Left kidney (tissue), 8 donors: ENCODE measurements at places on chromosomes 5 and 9.

DNA sequence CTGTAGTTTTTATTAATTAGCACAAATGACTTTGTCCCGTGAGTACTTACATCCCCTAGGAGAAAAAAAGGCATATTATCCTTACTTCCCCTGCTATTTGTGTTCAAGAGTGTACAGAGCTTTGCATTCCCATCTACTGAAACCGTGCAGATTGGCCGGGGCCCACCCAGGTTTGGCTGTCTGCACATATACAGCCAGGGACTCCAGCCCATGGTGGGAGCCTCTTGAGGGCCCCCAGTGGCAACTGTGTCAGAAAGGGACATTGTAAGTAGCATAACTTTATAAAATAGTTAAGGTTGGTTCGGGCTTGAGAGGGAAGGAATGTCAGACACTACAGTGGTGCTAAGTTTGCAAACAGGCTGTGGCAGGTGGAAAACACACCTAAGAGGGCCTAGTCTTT, 24.7 kb downstream of the PHF2 start:
- no peak for DNase-seq

DNA sequence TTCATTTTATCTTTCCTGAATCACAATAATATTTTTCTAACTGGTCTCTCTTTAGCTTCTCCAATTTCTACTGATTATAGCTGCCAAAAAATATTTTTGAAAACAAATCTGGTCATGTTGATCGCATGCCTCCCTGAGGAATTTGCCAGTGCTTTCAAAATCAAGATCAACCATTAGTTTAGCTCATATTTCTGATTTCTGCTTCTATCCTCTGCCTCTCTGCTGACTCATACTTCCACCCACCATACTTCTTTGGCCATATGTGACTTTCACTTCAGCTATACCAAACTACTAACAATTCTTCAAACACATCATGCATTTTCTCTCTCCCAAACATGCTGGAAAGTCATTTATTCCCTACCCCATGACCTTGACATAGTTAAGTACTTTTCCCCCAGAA, 636.5 kb downstream of the TLE1 start:
- DNase-seq, result no peak

DNA sequence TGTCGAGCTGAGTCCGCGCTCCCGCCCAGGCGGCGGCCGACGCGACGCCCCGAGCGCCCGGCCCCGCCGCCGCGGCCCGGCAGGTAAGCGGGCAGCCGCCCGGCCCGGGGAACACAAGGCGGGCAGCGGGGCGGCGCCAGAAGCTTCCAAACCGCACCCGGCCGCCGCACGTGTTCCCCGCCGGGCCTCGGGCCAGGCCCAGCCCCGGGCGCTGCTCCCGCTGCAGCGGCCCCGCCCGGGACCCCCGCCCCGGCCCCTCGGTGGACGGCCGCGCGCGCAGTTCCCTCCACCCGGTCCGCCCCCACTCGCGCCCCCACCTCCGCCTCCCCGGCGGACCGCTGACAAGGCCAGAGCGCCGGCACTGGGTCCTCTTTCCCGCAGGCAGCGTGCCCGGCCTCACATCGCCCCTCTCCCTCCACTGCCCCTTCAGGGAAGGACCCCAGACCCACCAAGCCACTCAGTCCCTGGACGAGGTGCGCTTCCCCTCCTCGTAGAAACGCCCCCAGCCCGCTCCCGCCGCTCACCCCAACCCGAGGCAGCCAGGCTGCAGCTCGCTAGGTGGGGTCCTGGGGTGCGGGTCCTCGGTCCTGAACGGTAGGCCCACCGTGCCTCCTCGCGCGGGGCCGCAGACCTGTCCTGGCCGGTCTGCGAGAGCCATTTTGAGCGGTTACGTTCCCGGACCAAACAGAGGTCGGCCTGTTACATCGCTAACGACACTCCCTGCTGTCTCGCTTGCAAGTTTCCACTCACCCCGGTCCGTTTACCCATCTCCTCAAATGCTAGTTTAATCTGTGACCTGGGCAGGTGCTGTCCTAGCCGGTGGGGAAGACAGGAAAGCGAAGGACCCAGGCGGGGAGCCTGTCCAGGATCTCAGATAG, 475 bp downstream of the WDR5 start:
- no peak for DNase-seq

GRCh38 chr5:101159006-101159405, 255.9 kb upstream of the ST8SIA4 start:
- DNase-seq, result no peak

GRCh38 chr5:32720300-32720699, 9.2 kb downstream of the NPR3 start:
- no peak for DNase-seq

DNA sequence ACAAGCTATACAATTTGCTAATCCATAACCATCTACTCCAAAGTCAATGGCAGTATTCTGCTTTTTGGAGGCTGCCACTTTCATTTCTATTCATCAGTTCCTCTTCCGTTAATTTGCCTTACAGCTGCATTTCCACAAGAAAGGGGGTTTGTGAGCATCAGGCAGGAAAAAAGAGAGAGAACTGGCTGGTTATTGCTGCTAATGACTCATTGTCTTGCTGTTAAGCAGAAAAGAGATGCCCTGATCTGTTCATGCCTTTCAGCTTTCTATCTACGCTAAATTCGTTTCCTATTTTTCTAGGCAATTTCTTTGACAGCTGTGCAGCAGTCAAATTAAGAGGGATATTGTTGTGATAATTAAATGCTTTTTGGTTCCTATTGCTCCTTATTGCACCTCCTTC, 65.9 kb upstream of the GNAQ start:
- no peak for DNase-seq

DNA sequence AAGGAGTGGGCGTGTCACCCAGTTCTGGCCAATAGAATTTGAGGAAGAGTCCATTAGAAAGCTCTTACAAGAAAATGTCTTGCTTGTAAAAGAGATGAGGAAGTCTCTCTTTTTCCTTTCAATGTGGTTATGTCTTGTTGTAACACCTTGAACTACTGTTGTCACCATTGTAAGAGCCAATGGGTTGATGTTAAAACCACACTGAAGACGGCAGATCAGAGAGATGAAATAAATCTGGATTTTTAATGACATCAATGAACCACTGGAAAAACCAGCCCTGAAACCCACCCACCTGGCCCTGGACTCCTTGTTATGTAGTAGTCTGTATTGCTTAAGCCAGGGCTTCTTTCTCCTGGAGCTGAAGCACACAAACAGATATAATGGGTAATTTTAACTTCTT, 83.8 kb upstream of the ERCC6L2 start:
- DNase-seq, result no peak

DNA sequence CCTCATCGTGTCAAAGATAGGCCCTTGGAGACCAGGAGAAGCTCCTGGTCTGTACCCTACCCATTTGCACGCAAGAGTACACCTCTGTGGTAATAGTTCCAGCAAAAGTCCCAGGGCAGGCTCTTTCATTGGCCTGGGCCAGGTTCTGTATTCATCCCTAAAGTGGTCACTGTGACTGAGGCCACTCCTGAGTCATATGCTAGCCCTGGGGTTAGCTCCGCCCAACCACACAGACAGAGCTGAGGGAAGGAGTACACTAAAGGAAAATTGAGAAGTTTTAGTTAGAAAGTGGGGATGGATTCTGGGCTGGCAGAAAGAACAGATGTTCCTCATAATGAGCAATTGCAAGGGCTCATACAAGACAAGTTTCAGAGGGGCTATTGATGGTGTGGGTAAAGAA, 206.7 kb downstream of the ARHGAP26 start:
- DNase-seq, result no peak

GRCh38 chr5:110665184-110665726, 61.2 kb downstream of the TMEM232 start:
- DNase-seq, result no peak

DNA sequence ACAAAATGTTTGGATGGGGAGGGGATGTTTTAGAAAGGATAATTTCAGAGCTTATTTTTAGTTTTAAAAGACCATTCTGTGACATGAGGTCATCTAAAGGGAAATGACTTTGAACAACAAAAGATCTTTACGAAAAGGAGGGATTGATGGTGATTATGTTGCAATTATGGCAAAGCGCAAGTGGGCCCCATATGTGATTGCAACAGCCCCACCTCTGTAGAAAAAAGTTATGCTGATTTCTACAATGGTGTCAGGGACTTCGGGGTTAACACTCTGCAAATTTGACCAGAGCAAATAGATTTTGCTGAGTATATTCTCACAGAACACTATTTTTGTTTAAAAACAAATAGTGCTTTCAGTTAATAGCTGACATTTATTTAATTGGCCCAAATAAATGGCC, 312.8 kb downstream of the NSG2 start:
- DNase-seq, result no peak

- no peak for DNase-seq
Measured at GRCh38 chr9:133472277-133472645, 6.6 kb downstream of the SLC2A6 start.

DNA sequence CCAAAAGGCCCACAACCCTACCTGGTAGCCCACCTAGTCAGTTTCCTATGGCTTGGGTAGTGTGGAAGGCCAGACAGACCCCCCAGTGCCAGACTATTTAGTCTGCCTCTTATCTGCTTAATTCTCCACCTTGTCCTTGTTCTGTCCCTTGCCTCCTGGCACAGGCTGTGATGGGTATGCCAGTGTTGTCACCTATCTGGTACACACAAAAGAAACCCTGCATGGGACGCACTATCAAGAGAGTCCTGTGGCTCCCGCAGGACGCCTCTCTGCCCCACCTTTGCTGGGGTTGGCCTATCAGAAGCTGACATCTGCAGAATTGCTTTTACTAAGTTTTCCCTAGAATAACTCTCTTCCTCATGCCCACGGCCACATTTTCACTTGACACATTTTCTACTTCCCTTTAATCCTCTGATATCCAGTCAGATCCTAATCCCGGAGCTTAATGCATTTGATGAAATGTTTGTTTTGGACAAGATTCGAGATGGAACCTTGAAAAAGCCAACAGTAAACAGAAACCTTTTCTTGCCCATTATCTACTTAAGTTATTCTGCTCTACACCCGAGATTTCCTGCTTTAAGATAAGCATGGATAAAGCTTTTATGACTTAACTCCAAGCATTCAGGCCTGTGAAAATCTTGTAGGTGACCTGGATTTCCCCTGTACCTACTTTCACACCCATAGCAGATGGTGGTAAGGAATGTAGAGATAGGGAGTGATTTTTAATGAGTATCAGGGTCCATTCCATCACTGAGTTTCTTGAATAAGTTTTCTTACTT, 468.5 kb downstream of the ZNF608 start:
- DNase-seq, result no peak

GRCh38 chr5:54063817-54064216, 246.6 kb downstream of the ARL15 start:
- DNase-seq, result no peak

- no peak for DNase-seq
Measured at GRCh38 chr5:127909066-127909465, 174.5 kb upstream of the SLC12A2 start.

GRCh38 chr9:69249337-69249736, 75.3 kb downstream of the TJP2 start:
- DNase-seq, result no peak

- DNase-seq, result no peak
Measured at GRCh38 chr5:149526845-149527590, 24.2 kb downstream of the CSNK1A1 start.

DNA sequence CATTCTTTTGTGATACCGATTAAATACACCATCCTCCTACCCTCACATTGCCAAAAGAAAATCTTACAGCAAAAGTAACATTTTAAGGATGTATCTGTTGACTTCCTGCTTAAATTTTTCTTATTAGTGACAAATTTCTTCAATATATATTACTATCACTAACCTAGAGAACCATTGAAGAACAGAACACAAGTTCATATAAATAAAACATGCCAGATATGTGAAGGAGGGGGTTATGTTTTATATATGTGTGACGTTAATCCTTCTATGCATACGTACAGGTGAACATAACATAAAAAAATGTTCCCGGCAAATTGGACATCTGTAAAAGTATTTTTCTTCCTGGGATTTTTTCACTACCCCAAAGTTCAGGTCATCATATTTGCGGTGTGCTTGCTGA, at the start of gene OR13F1:
TSS of gene OR13F1 (plus strand) at position 301 of the 400 bp plus-strand sequence. CDS start at position 301, 0 bp downstream.
- DNase-seq, result no peak

DNA sequence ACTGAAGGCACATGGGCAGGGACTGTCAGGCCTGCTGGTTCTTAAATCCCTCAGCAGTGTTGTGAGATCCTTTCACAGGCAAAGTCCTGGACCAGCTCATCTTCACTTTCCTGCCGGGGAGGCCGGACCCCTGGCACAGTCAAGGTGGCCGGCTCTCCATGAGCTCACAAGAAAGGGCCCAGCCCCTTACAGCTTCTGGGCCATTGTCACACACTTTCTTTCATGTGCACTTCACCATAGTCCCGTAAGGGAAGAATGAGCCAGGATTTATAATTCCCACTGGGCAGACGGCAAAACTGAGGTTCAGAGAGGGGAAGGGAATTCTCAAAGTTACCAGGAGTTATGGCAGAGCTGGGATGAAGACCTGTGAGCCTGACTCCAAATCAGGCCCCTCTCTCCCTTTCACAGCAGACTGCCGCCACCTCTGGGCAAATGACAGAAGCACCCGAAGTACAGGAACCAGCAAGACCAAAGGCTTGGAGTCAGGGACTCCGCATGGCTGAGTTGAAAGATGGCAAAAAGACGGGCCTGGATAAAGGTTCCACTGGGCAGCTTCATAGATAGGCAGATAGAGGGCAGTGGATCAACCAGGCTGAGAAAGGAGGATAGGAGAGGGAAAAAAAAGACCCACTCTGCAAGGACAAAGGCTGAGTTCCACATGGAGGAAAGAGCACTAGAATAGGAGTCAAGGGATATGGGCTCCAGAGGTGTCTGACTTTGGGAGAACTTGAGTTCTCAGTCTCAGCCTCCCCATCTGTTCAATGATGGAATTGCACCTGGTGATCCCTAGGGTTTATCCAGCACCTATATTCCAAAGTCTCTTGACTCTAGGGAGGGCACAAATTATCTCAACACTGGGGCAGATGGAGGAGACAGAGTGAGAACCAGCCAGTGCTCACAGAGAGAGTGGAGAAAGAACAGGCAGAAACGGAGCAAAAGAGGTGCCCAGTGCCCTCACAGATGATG, 128.7 kb downstream of the PAX5 start:
- no peak for DNase-seq

DNA sequence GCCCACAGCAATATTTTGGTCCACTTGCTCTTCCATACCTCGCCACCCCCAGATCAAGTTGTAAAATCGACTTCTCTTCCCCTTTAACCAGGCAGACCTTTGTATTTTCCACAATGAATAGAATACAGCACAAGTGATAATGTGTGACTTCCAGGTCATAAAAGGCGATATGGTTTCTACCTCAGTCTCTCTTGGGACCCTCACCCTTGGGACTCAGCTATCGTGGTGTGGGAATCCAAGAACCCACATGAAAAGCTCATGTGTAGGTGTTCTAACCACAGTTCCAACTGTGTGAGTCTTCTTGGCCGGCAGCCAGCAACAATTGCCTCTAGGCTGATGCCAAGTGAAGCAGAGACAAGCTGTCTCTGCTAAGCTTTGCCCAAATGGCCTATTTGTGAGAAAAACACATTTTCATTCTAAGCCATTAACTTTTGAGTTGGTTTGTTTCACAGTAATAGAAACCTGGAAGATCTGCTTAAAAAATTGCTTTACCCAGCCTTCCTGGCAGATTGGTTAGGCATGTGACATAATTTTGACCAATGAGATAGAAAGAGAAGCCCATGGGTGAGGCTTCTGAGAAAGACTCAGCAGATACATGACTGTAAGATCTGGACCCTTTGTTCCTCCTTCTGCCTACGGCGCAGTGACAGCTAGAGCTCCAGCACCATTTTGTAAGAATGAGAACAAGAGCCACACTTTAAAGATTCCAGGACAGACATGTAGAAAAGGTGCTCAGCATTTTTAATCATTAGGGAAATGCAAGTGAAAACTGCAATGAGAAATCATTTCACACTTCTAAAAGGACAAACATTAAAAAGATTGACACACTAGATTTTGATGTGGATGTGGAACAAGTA, 18.3 kb upstream of the MLLT3 start:
- DNase-seq, result no peak
